ENCODE measurements at places on chromosomes 6 and 20.

- DNase-seq = peak; percentile 71
Measured at GRCh38 chr6:26025047-26025893, 62.0 kb upstream of the HFE start.

DNA sequence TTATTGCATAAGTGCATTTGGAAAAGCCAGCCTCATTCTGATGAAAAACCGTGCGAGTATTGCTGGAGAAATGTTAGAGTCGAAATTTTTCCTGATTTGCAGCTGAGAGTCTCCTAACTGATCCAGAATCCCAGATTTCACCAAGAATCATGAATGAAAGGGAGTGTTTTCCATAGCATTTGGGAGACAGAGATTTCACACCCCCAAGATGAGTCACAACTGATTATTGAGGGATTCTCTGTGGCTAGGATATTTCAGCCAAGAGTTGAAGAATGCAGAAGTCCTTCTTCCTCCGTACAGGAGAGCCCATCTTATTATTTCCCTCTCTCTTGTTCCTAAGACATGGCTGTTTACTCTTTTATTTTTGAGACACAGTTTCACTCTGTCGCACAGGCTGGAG lies 82.2 kb upstream of the SALL4 start:
- DNase-seq = peak; percentile 13

- DNase-seq = peak; percentile 45
Measured at GRCh38 chr6:161010418-161010817, 18.8 kb downstream of the MAP3K4 start.

DNA sequence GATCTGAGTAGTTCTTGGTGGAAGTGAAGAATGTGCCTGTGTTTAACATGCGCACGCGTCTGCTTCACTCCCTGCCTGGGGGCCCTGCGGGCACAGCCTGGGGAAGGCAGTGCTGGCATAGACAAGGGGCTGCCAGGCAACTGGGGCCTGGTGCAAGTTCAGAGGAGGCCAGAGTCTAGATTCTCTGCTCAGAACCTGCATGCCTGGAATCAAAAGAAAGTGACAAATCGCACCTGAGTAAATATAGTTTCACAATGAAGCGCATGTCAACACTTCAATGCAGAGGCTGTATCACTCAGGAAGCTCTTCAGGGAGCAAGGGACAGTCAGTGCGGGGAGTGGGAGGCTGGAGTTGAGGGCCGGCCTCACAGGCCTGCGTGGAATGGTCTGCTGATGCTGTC lies 24.2 kb upstream of the PPP1R14C start:
- no peak for DNase-seq

GRCh38 chr20:50189681-50190250 lies 864 bp upstream of the CEBPB start:
- no peak for DNase-seq

DNA sequence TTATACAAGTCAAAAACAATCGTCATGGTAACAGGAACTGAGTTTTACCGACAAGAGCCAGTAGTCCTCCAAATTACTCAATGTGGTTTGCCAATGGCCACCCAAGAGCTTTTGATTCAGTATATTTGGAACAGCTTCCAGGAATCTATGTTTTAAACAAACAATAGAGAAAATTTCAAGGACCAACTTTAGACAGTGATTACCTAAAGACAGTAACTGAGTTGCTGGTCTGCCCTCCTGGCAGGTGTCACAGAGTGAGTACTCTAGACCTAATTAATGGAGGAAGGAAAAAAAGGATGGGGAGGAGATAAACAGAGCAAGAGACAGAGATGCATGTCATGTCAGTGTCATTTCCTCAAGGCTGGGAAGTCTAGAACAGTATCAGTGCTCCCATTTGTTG lies 361.3 kb upstream of the BTBD3 start:
- DNase-seq = no peak

DNA sequence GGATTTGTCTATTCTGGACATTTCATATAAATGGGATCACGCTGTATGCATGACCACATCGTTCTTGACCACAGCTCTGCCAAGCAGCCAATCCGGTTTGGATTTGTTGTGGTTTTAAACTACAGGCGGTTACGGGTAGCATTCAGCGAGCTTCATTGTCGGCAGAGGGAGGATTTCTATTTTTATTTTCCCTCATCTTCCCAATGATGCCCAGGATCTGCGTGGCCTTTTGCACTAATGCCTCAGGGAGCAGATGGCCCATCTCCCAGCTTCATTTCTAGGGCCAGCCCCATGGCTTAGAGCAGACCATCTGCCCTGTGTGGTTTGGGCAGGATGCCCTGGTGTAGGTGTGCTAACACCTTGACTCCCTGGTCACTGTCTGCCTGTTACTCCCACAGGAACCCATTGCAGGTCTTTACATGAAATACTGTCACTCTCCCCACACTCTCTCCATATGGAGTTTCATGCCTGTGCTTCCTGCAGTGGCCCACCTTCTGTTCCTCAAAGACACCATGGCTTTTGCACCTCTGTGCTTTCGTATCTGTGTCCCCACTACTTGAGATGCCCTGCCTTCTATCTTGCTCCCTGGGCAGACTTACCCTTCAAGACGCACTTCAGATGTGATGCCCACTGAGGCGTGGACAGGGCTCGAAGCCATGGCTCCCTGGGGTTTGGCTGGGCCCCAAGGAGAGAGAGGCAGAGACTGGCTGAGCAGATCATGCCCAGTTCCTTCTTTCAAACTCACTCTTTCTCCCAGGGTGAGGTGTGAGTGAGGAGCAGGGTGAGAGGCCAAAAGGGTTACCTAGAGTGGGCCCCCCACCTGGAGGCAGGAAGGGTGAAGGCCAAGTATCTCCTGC lies 26.0 kb downstream of the SDCBP2 start:
- no peak for DNase-seq

DNA sequence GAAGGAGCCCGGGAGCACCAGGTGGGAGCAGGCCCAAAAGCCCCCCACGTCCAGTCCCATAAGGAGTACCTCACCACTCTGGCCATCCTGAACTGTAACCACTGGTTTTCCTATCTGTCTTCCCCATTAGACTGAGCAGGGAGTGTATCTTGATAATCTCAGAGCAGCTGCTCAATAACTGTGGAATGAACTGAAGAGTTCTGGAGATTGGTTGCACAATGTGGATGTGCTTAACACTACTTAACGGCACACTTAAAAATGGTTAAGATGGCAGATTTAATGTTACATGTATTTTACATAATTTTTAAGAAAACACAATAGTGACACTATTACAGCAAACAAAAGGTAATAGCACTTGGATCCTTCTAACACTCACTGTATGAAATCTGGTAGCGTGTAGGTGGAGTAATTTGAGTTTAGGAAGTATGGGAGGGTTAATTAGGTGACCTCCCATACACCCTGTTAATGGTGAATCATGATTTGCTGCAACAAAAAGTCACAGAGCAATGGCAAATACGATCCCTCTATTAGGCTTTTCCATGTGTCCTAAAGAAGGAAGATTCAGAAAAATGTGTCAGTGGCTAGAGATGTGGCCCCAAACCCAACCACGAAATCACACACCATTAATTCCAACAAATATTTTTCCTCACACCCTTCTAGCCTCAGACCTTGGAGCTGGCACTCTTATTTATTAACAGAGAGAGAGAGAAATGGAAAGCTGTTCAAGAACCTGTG lies 18.4 kb downstream of the TRAM2 start:
- no peak for DNase-seq

GRCh38 chr6:74249658-74250057 lies 553.7 kb downstream of the CD109 start:
- peak; percentile 82 for DNase-seq

DNA sequence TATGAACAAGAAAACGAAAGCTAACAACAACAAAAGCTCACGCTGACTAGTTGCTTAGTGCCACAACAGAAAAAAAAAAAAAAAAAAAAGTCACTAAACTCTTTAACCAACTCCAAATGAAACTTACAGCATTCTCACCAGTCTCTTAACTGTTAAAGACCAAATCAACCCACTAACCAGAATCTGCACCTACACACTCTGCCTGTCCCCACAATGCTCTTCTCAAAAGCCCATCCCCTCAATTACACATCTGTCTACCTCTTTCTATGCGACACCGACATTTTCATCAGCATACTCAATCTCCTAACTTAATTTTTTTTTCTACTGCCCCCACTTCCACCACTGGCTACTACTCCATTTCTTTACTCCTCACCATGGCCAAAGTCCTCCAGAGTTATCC lies 34.3 kb downstream of the NOL7 start:
- no peak for DNase-seq

DNA sequence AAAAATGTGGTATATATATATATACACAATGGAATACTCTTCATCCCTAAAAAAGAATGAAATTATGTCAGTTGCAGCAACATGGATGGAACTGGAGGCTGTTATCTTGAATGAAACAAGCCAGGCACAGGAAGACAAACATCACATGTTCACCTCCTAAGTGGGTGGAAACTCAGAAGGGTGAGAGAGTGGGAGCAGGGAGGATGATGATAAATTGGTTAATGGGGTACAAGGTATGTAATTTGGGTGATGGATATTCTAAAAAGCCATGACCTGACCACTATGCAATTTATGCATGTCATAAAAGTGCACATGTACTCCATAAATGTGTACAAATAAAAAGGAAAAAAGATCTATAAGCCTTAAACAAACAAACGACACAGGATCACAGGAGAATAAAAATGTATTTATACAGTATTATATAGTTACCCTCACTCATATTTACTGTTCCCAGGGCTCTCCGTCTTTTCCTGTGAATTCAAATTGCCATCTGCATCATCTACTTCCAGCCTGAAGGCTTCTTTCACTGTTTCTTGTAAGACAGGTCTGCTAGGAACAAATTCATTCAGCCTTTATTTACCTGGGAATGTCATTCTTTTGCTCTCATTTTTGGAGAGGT lies 89.8 kb downstream of the SYNDIG1 start:
- DNase-seq = no peak

DNA sequence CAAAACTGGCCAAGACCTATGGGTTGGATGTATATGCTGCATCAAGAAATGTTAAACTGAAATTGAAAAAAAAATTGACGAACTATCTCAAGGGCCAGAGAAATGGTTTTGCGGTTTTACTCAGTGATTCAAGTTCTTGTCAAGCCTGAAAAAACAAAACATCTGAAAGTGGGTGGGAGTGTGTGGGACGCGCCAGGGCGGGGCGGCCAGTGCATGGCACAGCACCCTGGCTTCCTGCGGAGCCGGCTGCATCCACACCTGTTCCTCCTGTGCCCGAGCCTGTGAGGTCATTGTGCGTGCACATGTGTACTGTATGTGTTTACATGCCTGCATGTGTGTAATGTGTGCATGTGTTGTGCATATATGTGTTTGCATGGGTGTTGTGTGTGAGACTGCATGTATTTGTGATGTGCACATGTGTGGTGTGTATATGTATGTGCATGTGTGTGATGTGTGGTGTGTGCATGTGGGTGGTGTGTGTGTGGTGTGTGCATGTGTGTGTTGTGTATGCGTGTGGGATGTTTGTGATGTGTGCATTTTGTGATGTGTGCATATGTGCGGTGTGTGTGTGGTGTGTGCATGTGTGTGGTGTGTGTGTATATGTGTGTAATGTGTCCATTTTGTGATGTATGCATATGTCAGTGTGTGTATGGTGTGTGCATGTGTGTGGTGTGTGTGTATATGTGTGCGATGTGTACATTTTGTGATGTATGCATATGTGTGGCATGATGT lies 59.8 kb downstream of the CDH4 start:
- no peak for DNase-seq

- peak; percentile 87 for DNase-seq
Measured at GRCh38 chr6:157143171-157143889, 180.0 kb downstream of the TMEM242 start.

DNA sequence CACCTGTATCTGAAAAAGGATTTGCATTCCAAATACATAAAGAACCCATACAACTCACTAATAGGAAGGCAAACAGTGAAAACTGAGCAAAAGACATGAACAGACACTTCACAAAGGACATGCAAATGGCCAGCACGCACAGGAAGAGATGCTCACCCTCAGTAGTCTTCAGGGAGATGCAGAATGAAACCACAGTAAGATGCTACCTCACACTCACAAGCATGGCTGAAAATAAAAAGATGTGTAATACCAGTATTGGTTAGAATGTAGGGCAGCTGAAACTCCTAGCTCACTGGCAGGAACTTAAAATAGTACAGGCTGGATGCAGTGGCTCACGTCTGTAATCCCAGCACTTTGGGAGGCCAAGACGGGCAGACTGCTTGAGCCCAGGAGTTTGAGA lies 64.6 kb downstream of the SNX5 start:
- DNase-seq = no peak

GRCh38 chr6:23659125-23659524 lies 466.9 kb upstream of the NRSN1 start:
- peak; percentile 14 for DNase-seq

DNA sequence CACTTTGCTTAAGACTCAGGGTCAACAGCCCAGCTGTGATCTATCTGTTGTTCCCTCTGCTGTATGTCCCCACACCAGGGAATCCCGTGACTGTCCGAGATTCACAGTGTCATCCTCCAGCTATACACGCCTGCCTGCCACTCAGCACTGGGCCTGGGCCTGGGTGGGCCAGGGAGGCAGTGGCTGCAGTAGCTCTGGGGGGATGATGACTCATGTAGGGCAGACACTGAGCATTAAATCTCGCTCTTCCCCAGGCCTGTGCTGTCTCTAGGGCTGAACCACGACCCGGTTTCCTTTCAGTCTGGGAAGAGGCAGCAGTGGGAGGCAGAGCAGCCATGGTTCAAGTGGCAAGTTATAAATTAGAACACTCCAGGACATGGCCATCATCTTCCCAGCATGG lies 173.9 kb downstream of the LRFN2 start:
- DNase-seq = peak; percentile 8

DNA sequence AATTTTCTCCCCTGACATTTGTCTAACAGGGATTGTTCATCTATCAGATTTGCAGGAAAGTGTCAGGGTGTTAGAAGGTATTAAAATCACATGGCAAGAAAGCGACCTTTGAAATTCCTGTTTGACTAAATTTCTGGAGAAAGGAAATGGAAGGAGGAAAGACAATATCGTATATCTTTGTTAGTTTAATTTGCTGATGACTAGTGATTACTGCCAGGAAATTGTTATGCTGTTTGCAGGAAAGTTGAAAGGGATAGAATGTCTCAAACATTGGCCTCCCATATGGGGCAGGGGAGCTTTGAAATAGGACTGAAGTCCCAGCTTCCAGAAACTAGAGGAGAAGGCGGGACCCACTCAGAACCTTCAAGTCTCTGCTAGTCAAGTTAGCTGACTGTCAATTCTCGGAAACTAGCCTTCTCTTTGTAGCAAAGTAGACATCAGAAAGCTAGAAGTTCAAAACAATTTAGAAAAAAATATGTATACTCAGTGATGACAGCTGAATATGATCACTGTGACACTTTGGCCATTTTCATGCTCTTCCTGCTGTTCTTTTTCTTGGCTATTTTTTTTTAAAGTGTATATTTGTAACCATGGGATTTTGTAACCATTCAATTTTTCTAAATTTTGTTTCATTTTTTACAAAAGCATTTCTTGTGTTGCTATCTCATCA lies 53.4 kb upstream of the RALGAPA2 start:
- no peak for DNase-seq

DNA sequence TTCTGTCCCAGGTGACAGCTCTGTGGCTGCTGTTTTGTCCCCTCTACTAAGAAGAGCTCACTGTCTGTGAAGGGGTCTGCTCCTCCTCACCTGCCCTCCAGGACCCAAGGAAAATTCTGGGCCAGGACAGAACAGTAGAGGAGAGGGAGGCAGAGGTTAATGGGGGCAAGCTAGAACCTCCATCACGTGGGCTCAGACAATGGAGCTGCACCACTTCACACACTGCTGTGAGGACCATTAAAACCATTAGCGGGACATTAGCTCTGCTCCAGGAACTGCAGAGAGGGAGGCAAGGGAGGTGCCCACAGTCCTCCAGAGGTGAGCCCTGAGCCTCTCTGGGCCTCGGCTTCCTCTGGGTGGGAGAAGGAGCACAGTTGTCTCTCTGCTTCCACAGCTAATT lies 78.4 kb downstream of the NOL4L start:
- no peak for DNase-seq
